Activated CD4-positive, CD25-positive, alpha-beta regulatory T cell treated with anti-CD3 and anti-CD28 coated beads, Interleukin-2, amount 50 U/mL, for 72 hours (primary cell): ENCODE measurements at places on chromosomes 1 and 21.

GRCh38 chr1:64882574-64883255 lies 83.6 kb downstream of the JAK1 start:
- no peak for DNase-seq

- DNase-seq = no peak
These were observed 37.7 kb downstream of the PIK3C2B start for GRCh38 chr1:204456826-204457442.

DNA sequence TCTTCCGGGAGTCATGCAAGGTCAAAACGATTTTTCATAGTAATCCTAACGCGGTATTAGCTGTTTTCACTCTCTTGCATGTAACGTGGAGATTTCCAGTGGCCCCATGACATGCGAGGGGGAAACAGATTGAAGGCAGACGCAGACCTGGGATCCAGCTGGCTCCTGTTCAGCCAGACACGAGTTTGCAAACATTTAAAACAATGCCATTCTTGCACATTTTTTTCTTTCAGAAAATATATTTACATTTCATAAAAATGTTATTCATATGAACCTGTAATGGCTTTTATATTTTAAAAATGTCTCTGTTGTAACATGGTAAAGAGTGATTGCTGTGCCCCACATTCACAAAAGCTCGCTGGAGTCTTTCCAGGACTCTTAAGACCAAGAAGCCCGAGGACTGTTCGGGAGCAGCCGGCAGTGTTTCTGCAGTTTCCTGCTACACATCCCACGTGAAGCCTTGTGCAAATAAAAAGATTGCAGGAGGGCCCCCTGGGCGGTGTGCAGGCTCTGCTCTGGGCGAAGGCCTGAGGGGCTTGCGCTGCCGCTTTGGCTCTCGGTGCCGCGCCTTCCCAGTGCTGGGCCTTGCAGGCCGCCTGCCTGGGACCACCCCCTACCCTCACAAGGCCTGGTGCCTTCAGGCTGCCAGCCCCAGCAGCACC lies 184.9 kb downstream of the DYRK1A start:
- DNase-seq = no peak

DNA sequence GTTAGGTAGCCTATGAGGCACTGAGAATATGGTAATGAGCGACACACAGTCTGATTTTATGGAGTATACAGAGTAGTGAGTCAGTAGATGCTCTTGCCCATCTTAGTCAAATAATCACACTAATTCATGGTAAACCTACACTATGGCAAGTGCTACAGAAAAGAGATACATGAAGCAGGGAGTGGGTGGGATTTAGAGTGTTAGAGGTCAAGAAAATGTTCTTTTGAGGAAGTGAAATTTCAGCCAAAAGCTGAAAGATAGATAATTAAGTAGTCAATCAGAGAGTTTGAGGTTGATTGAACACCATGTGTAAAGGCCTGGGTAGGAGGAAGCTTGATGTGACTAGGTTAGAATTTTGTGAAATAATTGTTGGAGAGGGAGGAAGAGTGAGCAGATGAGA lies 14.7 kb downstream of the MDM4 start:
- DNase-seq = no peak

DNA sequence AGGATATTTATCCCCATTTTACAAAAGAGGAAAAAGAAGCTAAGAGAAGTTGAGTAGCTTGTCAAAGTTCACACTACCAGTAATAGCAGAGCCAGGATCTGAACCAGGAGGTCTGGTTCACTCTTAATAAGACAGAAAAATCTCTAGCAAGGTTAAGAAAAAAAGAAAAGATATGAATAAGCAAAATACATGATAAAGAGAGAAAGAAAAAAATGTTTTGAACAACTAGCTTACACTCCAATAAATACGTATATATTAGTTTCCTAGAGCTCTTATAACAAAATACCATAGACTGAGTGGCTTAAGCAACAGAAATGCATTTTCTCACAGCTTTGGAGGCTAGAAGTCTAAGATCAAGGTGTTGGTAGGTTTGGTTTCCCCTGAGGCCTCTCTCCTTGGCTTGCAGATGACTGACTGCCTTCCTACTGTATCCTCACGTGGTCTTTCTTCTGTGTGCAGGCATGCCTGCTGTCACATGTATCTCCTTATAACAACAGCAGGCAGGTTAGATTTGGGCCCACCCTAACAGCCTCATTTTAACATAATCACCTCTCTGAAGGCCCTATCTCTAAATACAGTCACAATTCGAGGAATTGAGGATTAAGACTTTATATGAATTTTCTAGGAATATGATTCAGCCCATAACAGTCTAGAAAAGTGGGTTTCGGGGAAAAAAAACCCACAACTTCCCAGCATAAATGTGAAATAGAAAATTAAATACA lies 60.4 kb downstream of the LEPR start:
- DNase-seq = no peak

- DNase-seq = peak; percentile 44
These were observed 5.0 kb downstream of the HAPLN2 start for GRCh38 chr1:156623946-156624813.

- DNase-seq = no peak
These were observed 117.5 kb upstream of the ARHGEF16 start for GRCh38 chr1:3336641-3337630.

GRCh38 chr1:83849191-83850061 lies 149.5 kb downstream of the TTLL7 start:
- no peak for DNase-seq

DNA sequence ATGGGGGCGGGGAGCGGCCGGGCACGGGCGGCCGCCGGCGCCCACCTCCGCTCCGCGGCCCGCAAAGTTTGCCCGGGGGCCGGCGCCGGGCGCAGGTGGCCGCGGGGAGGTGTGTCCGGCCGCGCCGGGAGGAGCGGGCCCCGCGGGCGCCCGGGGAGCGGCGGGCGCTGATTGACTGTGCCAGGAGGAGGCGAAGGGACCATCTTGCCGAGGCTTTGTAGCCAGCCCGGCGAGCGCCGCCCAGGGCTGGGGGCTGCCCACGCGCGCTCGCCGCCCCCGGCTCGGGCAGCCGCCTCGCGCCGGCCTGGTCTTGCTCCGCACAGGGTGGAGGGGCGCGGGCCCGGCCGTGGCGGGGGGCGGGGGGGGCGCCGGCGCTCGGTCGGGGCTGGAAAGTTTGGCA lies 432 bp downstream of the EPHB2 start:
- no peak for DNase-seq

- no peak for DNase-seq
These were observed 25.3 kb upstream of the DENND1B start for GRCh38 chr1:197800379-197801110.

- DNase-seq = no peak
These were observed 41.0 kb upstream of the GREM2 start for GRCh38 chr1:240652961-240653409.

GRCh38 chr1:7047866-7048265 lies 262.6 kb downstream of the CAMTA1 start:
- DNase-seq = no peak

- no peak for DNase-seq
These were observed 124.2 kb upstream of the IFFO2 start for GRCh38 chr1:19080721-19081120.

GRCh38 chr1:100597061-100597741 lies 59.3 kb downstream of the GPR88 start:
- no peak for DNase-seq

DNA sequence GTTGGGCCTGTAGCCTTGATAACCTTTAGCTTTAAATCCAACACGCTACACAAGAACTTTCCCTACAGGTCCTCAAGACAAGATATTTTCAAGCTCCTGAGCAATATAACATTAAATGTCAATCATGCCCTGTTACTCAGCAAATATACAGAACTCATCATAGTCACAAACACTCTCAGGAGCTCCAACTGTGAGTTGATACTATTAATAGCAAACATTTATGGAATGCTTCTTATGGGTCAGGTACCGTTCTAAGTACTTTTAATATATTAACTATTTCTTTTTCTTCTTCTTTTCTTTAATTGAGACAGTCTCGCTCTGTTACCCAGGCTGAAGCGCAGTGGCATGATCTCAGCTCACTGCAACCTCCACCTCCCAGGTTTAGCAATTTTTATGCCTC lies 10.1 kb downstream of the EYA3 start:
- no peak for DNase-seq

GRCh38 chr1:32715901-32716311 lies 13.3 kb upstream of the SYNC start:
- no peak for DNase-seq

- DNase-seq = no peak
These were observed 248.0 kb downstream of the S1PR1 start for GRCh38 chr1:101484689-101485338.

DNA sequence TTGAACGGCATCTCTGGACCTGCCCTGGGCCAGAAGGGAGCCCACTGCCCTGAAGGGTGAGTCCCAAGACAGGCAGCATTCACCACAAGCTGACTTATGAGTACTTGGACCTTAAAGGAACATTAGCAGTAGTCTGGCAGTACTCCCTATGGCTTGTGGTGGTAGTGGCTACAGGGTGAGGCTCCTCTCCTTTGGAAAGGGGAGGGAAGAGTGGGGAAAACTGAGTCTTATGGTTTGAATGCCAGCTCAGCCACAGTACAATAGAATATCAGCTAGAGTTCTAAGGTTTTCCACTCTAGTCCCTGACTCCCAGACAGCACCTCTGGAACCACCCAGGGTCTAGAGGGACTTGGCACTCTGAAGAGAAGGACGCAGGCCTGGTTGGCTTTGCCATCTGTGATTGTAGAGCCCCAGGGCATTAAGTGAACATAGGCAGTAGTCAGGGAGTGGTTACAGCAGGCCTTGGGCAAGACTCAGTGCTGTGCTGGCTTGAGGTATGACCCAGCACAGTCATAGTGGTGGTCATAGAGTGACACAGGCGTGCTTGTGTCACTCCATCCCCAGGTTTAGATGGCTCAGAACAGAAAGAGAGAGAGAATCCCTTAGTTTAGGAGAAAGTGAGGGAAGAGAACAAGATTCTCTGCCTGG lies 31.0 kb downstream of the CD53 start:
- no peak for DNase-seq

DNA sequence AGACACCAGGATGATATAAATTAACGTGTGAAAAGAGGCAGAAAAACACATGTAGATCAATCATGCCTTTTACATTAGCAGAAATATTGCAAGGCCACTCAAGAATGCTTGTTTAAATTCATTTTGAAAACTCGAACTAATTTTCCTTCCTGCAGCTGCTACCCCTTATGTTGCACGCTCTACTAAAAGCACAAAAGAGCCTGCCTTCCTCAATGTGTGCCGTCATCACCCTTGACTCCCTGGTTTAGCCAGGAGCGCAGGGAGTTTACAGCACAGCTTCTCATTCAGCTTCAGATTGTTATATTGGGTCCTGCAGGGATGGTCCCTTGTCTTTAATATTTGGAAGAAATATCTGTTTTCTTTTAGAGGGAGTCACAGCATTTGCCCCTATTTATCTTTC lies 10.1 kb upstream of the ST6GALNAC5 start:
- DNase-seq = no peak

- DNase-seq = no peak
These were observed 58.0 kb downstream of the RBM11 start for GRCh38 chr21:14273736-14274538.

- no peak for DNase-seq
These were observed 230.7 kb downstream of the RPS6KC1 start for GRCh38 chr1:213281640-213282301.

DNA sequence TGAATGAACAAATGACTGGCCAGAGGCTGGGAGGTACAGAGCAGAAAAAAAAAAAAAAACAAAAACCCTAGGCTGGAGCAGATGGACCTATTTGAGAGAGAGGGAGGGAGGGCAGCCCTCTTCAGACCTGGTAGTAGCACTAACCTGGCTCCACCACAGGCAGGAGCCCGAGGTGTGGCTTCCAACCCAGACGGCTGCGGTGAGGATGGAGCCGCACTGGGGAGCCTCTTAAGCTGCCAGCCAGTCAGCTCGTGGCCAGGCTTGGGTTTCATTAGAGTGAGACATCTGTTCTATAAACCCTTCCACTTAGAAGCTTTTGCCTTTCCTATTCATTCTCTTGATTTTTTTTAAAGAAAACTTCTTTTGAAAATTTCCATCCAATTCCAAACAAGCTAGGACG lies 16.8 kb downstream of the LGR6 start:
- no peak for DNase-seq

DNA sequence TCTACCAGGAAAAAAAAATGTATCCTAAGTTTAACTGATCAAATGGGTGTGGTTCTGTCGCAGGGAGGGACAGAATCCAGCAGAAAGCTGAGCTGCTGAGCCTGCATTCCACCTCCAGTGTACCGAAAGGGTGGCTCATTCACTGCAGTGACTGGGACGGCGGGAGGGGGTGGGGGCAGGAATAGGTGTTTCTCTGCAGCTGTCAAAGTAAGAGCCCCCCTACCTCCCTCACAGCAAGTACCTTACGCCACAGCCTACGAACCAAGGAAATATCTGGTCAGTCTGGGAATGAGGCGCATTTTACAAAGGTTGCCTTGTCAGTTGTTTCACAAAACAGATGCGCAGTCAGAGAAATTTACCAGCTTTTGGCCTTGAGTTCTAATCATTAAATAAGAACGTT lies 1.7 kb downstream of the S100B start:
- no peak for DNase-seq

- no peak for DNase-seq
These were observed 23.6 kb upstream of the CCDC17 start for GRCh38 chr1:45647248-45648021.

GRCh38 chr1:167094690-167095089 lies 815 bp downstream of the STYXL2 start:
- DNase-seq = no peak

DNA sequence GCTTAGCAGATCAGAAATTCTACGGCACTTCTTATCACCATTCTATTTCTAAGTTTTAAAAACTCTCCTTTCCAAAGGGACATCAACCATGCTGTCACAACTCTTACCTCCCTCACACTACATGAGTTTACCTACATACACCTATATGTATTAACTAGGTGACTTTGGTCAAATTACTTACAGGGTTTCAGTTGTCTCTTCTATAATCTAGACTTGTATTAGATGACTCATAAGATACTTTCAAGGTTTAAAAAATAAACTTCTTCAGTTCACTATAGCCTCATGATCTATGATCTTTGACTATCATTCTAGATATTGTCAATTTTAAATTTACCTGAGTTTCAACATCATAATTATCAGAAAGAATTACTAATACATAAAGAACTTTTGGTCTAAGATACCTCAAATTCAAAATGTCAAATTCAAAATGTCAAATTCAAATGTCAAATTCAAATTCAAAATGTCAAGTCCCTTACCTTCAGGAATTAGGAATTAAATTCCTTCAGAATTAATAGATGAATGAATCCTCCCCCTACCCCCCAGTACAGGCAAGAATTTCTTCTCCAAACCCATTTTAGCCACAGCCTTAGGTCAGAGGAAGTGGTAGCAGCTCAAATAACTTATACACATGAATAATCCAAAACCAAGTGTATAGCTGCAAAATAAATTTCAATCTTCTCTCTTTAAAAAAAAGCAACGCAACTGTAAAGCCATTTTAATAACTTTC lies 31.1 kb downstream of the OTUD7B start:
- no peak for DNase-seq
